SK-N-DZ (cell line): ENCODE measurements at places on chromosomes 7 and 10.

DNA sequence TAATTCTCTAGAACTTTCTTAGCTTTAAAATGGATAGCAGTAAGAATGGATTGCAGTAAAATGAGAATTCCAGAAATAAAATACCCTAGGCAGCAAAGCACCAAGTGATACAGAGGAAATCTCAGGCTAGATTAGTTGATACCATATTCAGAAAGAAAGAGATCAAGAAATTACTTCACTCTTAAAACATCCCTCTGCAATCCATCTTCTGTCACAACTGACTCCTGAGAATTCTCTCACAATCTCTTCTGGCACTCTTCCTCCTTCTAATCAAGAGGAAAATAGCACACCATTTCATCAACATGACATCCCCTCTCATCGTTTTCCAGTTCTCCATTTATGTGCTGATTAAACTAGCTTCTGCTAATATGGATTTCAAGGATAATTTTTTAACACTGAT is 42.2 kb upstream of the LAMB1 start:
- DNase-seq, result no peak

DNA sequence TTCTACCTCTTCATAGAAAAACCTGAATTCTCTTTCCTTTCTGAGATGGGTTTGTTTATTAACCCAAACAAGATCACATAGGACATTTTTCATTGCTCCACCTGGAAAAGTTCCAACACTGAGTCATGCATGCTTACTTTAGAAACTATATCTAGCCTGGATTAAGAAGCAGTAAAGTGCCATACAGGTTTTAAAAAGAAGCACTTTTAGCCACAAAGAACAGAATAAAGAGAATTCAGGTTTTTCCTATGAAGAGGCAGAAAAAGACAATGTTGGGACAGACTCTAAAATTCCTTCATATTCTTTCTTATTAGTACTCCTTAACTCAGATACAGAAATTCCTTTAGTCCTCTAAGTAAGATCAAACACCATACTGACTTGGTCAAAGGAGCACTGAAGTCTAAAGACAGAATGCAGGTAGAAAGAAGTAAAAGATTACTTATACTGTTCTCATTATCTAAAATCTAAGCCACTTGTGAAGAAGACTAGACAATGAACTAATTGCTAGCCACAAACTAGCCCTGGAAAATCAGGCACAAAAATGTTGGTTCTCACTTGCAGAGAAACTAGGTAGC is 241.3 kb downstream of the ANK3 start:
- no peak for DNase-seq

GRCh38 chr10:132413226-132414205 is 16.5 kb downstream of the PWWP2B start:
- DNase-seq, result no peak

DNA sequence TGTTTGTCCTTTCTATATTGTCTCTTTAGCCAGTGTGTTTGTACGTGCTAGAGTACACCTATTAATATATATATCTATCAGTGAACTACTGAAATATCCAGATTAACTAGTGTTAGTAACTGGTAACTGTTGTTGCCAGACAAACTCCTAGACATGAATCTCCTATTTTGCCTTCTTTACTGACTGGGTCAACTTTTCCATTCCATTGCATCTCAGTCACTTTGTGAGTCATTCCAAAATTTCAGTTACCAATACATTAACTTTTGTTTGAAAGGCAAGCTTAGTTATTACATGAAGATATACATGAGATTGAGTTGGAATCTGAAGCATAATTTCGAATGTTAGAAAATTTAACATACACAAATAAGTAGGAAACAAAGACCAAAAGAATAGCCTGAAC is 51.4 kb downstream of the BTAF1 start:
- no peak for DNase-seq

DNA sequence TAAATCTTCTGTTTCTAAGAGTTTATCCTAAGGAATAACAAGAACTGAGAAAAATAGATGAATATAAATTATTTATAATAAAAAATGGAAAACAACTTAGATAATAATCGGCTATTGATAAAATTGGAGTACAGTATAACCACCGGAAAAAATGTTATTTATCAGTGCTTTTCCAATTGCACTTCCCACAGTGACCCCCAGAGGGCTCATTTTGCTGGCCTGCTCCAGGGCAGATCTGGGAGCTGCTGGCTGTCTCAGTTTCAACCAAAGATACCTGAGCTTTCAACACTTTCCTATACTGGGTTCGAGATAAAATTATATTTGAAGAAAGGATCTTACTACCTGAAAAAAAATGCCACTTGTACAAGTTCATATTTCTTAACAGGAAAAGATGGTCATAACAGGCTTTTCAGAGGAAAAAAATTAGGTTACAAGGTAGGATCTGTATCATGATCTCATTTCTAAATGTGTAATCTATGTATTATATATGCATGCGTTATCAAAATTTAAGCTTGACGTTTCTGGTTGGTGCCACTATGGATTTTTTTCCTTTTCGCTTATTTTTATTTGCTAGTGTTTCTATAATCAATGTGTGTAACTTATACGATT is 165.7 kb downstream of the NPSR1 start:
- peak; percentile 52 for DNase-seq

- no peak for DNase-seq
Observed at GRCh38 chr10:106872176-106872575, 292.3 kb downstream of the SORCS1 start.

DNA sequence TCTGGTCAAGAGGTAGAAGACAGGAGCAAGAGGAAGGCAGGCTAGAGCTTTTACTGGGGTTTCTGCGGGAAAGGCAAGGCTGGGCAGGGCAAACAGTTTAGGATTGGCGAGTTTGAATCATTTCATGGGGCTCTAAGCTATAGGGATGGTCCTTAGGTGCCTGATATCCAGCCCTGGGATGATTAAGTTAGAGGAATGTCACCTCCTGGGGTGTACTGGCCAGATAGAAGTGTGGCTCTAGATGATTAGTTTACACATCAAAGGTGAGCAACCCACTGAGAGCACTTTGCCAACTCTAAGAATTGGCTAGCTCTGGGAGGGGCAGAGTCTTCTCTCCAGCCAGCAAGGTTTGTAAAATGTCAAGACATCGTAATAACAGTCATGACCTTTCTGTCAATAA is 52.4 kb downstream of the ZNF365 start:
- DNase-seq, result no peak

GRCh38 chr10:90481326-90481923 is 376.4 kb downstream of the HTR7 start:
- no peak for DNase-seq

GRCh38 chr7:119703895-119704294 is 569.1 kb upstream of the KCND2 start:
- DNase-seq, result no peak
